Activated naive CD8-positive, alpha-beta T cell treated with anti-CD3 and anti-CD28 coated beads, Interleukin-2, amount 10 ng/mL, durations not matched to agents 7 days and 5 days (primary cell): ENCODE measurements at places on chromosomes 2 and 18.

DNA sequence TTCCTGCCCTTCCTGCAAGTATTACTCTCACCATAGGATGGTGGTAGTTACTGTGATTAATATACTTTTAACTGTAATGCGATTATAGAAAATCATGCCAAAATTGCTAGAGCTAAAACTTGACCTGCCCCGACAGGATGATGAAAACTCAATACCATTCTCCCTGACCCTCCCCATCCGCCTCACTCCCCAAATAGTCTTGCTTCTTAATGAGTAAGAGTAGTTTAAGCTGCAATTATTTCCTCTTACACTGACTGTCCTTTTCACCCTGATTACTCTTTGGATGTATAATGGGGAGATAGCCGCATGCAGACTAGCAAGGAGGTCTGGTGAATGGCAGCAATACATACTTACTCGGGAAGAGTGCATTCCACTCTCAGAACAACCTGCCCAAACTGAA is 269.6 kb upstream of the SIX3 start:
- no peak for DNase-seq

- no peak for DNase-seq
Observed at GRCh38 chr2:170369894-170370293, 191.9 kb downstream of the MYO3B start.

- no peak for DNase-seq
Observed at GRCh38 chr2:144596073-144596871, 76.4 kb upstream of the ZEB2 start.

DNA sequence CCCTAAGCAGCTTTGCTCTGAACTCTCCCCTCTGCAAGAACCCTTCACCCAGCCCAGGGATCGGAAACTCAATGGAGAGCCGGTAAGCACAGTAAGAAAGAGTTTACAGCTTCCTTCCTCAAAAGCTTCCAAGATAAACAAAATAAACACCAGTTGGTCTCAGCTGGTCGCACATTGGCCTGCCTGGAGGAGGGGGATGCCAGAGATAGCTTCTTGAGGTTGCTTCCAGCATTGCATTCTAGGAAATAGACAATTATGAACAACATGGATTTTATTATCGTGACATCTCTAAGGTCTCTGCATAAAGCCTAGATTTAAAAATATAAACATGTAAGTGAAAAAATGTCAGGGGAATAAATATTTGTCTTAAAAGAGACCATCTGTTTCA is 141.5 kb upstream of the PKDCC start:
- DNase-seq: no peak

DNA sequence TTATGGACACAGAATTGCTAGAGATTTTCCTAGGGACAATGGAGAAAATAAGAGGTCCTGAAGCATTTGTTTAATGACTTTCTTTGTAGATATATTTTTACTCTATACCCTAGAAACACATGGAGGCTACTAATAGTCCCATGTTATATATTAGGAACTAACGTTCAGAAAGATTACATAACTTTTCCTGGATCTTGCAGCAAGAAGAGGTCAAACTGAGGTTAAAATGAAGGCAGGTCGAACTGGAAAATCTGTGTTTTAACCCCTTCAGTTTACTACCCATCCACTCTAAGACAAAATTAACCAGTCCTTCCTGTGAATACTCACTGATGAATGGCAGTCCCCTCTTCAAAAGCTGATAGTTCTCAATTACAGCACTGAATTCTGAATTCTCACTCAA is 1415.8 kb upstream of the CELF4 start:
- no peak for DNase-seq

GRCh38 chr18:41761333-41762018 is 193.6 kb upstream of the PIK3C3 start:
- no peak for DNase-seq

DNA sequence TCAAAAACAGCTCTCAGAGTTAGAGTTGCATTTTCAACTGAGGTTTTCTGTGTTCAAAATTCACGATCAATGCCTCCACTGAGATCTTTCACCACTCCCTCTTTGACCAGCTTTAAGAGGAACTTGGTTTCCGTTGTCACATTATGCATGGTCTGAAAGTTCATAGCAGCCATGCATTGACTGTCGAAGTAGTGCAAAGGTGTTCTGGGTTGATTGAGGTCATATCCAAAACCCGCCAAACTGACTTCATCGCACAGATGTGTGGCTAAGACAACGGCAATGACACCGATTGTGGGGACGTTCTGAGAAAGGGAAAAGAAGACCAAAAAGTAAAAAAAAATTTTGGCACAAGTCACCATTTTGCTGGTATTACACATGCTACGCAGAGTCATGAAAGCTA is 48.7 kb downstream of the ST3GAL5 start:
- no peak for DNase-seq

GRCh38 chr2:16038621-16039020 is 98.3 kb downstream of the MYCN start:
- DNase-seq: no peak

- DNase-seq: no peak
Observed at GRCh38 chr2:19649785-19650380, 251.9 kb downstream of the TTC32 start.

- DNase-seq: no peak
Observed at GRCh38 chr2:75224636-75225094, 25.3 kb upstream of the TACR1 start.

DNA sequence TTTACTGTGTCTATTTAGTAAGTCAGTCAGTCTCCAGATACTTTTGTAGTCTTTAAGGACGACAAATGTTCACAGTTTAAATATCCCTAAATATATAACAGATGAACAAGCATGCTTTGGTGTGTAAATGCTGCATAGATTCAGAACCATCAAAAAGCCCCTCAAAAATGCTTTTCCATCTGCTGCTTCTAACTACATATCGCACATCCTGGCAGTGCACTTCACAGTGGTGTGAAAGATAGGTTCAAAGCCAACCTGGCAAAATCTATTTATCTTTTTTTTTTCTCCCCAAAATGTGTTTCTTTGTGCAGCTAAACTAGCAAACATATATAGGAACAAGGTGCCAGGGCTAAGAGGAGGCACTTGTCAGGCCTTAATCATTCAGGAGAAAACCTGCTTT is 753.8 kb downstream of the PLCL1 start:
- no peak for DNase-seq

DNA sequence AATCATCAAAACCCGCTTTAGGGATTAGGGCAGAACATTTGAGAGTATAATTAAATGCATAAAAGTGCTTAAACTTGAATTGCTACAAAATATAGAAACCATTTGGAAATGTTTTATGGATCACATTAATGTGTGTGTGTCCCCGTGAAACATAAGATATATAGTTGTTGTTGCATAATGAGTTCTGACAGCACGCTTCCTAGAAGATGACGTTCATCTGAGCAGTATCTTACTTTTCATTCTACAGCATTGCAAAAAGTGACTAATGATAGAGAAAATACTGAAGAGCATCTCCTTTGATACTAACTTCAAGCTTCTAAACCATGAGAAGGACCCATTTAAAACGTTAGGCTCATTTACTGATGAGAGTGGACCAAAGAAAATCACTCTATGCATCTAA is 63.7 kb downstream of the SLC8A1 start:
- no peak for DNase-seq

GRCh38 chr2:192090911-192091310 is 103.8 kb downstream of the TMEFF2 start:
- no peak for DNase-seq

- peak; percentile 53 for DNase-seq
Observed at GRCh38 chr2:216474925-216475670, 23.5 kb upstream of the RPL37A start.

DNA sequence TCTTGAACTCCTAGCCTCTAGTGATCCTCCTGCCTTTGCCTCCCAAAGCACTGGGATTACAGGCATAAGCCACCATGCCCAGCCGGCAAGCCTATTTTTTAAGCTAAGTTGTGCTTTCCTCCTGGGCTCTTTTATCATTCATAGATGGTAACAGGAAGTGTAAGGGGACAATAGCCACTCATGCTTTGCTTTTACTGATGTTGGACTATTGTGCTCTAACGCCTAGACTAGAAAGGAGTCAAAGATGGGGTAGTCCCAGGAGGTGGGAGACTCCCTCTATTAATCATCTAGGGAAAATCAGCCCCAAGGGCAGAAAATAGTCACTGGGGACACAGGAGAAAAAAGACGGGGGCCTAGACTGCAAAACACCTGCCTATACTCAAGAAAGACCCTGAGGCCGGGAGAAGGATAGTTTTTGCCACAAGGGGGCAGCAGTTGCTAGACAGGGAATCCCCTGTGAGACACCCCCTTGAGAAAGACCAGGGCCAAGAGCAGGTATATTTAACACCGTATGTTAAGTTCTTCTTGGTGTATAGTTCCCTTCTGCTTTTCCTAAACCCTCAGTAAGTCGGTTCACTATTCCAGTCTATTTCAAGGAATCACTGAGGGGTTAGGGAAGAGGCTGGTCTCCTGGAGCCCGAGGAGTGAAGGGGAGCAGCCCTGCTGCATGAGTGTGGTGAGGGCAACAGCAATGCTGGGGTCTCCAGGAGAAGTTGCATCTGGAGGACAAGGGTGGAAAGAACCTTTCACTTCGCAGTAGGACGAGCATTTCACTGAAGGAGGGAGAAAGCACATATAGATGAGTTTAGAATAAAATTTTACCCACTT is 2.1 kb upstream of the CXCR1 start:
- DNase-seq: peak; percentile 61

DNA sequence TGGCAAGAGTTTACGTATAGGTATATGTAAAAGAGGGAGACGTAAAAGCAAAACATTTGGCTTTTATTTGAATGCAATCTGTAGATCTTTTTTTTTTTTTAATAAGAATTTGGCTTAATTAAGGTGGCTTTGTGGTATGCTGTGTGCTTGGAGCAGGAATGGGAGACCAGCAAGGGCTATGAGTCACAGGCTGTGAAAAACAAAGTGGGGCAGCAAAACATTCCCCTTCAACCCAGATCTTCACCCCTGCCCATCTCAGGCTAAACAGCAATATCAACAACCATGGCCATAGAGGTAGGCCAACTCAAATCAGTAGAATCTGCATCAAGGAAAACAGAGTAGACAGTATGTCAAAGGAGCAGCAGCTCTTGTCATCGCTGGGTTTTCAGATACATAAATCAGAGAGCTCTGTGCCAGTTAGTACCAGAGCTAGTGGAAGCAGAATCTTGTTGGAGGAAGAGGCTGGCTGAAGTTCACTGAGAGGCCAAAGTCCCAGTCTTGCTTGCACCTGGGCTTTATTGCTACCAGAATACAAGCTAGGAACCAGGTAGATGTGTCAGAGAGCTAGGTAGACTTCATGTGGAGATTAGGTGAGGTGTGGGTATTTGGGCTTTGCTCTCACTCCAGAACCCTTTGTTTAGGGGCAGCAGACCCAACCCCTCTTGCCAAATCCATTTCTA is 191.5 kb upstream of the FANCL start:
- no peak for DNase-seq

DNA sequence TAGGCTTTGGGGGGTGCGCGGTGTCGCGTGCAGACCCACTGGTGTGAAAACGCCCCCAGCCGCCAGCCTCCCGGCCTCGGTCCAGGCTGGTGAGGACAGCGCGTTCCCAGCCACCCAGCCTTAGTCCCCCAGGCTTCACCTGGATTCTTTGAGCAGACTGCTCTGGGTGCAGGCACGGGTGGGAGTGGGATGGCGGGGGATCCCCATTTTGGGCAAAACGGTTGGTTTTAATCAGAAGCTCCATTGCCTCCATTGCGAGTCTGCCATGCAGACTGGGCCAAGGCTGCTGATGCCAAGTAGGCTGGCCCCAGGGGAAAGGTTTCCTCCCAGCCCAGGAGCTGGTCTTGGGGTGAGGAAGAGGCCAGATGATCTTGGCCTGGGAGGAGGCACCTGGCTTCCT is 445 bp downstream of the MLPH start:
- no peak for DNase-seq

DNA sequence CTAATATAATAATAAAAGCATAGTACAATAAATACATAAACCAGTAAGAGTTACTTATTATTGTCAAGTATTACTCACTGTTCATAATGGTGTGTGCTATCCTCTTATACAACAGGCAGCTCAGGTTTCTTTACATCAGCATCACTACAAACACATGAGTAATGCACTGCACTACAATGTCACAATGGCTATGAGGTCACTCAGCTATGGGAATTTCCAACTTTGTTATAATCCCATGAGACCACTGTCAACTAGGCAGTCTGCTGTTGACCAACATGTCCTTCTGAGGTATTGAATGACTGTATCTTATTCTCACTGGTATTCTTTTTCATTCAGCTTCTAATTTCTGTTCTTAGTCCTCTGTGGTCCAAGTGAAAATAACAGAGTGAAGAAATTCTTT is 250.4 kb upstream of the DSEL start:
- no peak for DNase-seq

DNA sequence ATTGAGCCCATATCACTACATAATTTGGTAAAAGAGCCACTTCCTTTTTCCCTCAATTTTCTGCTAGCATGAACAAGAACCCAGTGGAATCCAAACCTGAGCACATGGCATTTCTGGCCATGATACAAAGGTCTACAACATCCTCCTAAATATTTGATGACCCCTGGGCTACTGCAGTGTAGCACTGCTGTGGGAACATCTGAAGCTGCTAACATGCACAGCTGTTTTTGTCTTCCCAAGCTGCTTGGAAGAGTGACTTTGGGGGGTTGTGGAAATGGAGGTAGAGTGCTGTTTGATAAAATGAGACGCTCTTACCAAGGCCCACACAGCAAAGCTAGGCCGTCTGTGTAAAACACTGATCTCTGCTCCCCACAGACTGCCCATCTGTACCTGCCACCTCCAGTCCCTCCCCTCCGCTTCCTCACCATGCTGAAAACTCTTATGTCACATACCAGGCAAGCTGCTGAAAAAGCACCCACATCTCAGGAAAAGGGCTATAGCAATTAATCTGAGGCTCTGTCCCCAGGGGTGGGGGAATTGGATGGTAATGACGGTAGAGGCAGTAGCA is 197.2 kb upstream of the HNRNPA3 start:
- no peak for DNase-seq

GRCh38 chr2:165794536-165794928 is 485 bp upstream of the GALNT3 start:
- peak; percentile 66 for DNase-seq

GRCh38 chr2:161955211-161955610 is 118.8 kb downstream of the DPP4 start:
- no peak for DNase-seq

- DNase-seq: no peak
Observed at GRCh38 chr2:110741491-110741980, 9.2 kb downstream of the ACOXL start.

GRCh38 chr2:49940626-49941025 is 786.3 kb upstream of the FSHR start:
- no peak for DNase-seq

DNA sequence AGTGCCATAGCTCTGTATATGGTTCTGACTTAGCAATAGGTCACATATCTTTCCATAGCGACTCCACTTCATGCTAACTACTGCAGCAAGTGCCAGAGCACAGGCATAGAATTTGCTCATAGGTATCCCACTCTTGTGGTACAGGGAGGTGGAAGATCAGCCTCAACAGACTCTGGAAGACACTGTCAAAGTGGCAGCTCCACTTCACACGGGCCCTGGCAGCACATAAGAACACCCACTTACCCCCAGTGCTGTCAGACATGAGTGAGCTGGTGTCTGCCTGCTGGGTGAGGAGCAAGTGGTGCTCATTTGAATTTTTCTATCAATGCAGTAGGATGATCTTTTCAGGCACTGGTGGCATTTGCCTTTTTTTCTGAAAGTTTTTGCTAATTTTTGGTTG is 48.6 kb downstream of the BCL2L11 start:
- DNase-seq: no peak
